ENCODE measurements at places on chromosomes 3 and 15.

DNA sequence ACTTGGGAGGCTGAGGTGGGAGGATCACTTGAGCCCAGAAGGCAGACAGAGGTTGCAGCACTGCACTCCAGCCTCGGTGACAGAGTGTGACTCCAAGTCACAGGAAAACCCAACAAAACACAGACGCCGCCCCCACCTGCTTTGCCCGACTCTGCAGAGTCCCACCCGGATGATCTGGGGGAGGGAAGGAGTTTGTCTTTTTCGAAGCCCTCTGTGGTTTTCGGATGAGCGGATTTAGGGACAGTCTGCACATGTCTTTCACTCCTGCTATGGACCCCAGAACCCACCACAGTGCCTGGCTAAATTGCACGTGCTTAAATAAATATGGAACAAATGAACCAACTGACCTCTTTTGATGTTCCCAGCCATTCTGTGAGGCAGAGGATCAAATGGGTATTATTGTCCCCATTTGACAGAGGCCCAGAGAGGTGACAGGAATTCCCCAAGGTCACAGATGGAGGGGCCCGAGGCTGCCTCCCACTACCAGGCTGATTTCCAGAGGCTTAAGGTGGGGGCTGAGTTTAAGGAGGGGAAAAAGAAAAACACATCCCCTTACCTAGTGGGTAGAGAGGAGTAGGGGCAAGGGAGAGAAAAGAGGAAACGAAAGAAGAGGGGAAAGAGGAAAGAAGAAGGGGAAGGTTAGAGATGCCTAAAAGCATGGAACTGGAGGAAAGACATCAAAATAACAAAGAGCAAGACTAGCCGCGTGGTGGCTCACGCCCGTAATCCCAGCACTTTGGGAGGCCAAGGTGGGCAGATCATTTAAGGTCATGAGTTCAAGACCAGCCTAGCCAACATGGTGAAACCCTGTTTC, 59.4 kb upstream of the TFRC start:
- no peak for DNase-seq

GRCh38 chr3:63951492-63952247, 39.5 kb upstream of the SCAANT1 start:
- DNase-seq = no peak

GRCh38 chr15:37882640-37883039, 51.8 kb upstream of the TMCO5A start:
- no peak for DNase-seq

- no peak for DNase-seq
Measured at GRCh38 chr3:72272356-72272755, 487.4 kb upstream of the PROK2 start.

DNA sequence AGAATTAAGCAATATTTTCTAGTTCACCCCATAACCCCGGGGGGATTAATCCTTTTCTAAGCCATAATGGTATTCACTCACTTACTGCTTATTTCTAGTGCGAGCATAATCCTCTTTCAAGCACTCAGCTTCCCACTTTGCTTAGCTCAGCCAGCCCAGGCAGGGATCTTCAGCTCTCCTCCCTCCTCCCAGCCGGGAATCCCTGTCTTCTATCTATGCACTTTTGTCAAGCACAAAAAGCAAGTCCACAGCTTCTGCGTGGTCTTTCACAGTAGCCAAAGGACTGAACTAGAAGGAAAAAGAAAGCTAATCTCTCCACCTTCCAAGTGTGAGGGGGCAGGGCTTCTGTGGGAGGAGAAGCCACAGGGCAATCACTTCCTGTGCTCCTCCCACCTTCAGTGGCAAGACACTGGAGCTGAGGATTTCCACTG, 62.8 kb downstream of the PEX5L start:
- no peak for DNase-seq

DNA sequence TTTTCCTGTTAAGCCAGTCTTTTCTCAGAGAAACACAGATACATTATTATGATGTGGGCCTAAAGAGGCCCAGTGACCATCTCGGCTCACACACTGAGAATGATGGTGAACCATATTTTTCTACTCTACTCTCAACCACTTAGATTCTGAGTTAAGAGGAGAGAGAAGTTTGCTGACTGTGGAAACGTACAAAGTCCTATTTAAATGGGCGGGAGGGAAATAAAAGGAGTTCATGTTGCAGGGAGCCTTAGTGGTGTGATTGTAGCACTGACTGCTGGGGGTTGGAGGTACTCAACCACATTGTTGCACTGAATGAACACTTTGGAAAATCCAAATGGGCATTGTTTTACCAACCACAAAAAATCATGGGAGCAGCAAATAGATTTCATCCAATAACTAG, 51.0 kb downstream of the ATP8B4 start:
- no peak for DNase-seq

- DNase-seq = no peak
Measured at GRCh38 chr3:74693251-74693650, 78.8 kb upstream of the CNTN3 start.

DNA sequence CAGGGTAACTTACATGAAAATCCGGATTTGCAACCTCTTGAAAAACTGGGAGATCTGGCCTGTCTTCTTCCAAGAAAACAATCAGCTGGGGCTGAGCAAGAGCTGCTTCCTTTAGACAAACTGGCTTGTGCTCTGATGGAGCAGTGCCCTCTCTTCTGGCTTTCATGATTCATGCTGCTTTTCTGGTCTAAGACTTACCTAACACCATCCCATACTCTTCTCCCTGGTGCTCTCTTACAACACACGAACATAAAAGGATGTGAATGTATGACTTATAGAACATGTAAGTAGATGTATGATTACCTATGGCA, 9.9 kb downstream of the TJP1 start:
- no peak for DNase-seq

GRCh38 chr3:195895861-195896360, 12.4 kb downstream of the TNK2 start:
- peak; percentile 74 for DNase-seq

DNA sequence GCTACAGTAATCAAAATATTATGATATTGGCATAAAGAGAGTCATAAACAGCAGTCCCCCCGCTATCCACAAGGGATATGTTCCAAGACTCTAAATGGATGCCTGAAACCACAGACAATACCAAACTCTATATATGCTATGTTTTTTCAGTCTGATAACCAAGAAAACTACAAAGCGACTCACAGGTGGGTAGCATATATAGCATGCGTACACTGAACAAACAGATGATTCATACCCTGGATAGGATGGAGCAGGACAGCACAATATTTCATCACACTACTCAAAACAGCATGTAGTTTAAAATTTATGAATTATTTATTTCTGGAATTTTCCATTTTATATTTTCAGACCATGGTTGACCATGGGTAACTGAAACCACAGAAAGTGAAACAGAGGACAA, 87.0 kb upstream of the PPP2R3A start:
- DNase-seq = no peak

- no peak for DNase-seq
Measured at GRCh38 chr3:50336452-50337174, 4.0 kb downstream of the RASSF1 start.

- DNase-seq = no peak
Measured at GRCh38 chr3:151403246-151403645, 18.7 kb upstream of the P2RY12 start.

GRCh38 chr3:118988198-118989130, 46.2 kb downstream of the IGSF11 start:
- no peak for DNase-seq

GRCh38 chr3:166123576-166123975, 286.4 kb upstream of the BCHE start:
- no peak for DNase-seq

DNA sequence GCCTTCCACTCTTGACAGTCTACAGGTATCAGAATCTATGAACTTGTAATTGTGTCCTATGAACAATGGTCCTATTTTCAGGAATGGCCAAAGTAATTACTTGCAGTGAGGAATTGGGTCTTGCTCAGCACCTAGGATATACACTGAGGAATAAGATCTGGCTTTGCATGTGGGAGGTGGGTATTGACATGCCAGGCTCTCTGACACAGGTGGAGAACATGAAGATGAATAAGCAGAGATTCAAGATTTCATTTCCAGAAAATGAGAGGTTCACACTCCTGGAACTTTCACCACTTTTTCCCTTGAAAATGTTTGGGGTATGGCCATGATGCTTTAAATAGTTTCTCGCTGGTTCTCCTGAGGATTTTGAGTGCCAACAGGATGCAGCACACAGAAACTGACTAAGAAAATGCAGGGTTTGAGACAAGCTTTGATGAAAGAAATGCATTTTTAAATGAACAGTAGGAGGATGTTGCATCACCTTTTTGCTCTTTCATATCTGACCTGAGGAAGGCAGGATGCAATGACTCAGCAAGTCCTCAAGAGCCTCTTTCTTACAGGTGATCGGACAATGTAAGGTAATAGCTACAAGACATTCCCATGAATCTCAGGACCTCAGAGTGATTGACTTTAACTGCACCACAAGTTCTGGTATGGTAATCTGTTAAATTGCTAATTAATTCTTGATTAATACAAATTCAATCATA, 3.7 kb downstream of the HRG start:
- DNase-seq = no peak

DNA sequence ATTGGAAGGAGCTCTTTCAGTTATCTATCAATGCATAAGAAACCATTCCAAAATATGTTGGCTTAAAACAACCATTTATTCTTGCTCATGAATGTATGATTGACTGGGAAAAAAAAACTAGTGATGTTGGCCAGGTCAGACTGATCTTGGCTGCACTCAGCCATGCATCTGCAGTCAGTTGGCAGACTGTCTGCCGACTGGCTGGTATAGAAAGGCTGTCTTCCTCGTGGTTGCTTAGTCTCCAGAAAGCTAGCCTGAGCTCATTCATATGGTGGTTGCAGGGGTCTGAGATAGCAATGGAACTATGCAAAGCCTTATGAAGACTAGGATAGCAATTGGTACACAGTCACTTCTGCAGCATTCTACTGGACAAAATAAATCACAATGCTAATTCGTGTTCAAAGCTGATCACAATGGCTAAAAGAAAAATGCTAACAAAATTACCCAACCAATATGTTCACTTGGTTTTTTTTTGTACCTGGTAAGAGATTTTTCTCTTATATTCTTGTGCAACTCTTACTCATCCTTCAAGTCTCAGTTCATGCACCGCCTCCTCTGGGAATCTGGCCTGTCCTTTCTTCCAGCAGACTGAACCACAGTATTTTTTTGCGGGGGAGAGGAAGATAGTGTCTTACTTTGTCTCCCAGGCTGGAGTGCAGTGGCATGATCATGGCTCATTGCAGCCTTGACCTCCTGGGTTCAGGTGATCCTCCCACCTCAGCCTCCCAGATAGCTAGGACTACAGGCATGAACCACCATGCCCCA, 126.8 kb downstream of the KCNAB1 start:
- DNase-seq = no peak

DNA sequence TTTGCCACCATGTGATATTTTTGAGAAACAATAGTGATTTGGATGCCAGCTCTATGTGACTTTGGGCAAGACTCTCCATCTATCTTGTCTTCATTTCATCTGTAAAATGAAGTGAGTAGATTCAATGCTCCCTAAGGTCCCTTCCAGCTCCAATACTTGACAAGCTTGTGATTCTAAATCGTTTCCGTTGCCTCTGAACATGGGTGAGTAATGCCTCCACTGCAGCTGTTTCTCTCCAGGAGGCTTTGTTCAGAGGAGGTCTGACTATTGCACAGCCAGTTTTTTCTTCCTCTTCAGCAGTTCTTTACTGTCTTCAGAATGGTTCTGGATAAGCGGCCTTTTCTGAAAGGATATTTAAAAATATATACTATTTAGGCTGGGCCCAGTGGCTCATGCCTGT, 14.8 kb upstream of the TMOD3 start:
- no peak for DNase-seq

DNA sequence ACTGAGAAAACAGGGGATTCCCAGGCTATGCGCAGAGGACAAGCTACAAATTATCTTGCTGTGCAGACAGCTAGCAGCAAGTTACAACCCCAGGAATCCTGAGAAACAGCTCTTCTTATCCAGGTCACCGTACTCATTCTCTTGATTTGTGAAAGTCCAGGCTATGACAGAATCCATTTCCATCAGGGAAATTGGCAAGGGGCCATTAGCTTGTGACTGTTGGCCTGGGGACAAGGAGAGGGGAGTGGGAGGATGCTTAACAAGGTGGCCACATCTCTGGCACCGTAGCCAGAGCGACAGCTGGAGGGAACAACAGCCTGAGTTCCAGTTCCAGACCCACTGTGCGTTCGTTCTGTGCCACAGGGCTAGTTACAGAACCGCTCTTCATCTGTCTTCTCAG, 44.9 kb upstream of the PLXNA1 start:
- no peak for DNase-seq

Measured in CD4-positive, alpha-beta T cell (primary cell).